ENCODE measurements at places on chromosomes 12 and 14.
A peak's percentile ranks its signal among the peaks of the same experiment; 100 is the strongest.

- no peak for DNase-seq
Observed at GRCh38 chr12:1805441-1806081, 14.8 kb upstream of the LRTM2 start.

DNA sequence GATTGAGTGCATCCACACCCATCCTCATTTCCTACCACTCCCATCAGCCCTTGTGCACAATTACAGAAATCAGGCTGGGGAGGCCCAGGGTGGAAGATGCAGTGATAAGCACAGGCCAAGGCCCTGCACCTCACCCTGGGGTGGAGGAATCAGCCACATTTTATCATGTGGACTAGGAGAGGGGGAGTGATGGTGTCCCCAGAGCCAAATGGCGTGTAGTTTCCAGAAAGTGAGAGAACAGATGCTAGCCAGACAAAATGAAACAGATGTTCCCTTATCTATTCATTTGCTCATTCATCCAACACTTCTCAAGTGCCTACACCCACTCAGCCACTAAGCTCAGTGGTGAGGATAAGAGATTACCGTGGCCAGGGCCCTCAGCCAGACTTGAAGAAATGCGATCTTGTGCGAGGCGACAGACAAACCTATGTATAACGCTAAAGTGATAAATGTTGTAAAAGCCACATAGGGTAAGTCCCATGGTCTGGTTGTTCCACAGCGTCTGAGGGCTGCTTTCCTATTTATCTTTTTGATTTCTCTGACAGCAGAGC, 93.6 kb downstream of the STAB2 start:
- no peak for DNase-seq

GRCh38 chr14:104937161-104937560, 12.5 kb downstream of the PLD4 start:
- no peak for DNase-seq

DNA sequence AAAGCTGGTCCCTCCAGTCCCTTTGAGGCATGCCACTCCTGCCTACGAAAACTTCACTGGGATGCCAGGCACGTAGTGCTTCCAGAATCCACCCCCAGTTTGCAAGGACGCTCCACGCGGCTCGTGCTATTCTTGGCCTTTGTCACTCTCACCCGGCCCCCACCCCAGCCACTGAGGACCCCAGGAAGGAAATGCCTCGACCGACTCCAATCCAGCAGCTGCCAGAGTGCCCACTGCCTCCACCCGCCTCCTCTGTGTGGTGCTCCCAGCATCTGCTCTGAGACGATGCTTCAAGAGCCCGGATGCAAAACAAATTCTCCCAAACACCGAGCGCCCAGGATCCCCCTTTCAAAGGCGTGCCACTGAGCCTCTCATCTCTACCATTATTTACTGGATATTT, 123.9 kb downstream of the RFLNA start:
- no peak for DNase-seq

GRCh38 chr14:51242545-51243490, 2.8 kb downstream of the TMX1 start:
- DNase-seq, result no peak

GRCh38 chr12:133046698-133047097, 9.4 kb downstream of the ZNF84 start:
- DNase-seq, result no peak

DNA sequence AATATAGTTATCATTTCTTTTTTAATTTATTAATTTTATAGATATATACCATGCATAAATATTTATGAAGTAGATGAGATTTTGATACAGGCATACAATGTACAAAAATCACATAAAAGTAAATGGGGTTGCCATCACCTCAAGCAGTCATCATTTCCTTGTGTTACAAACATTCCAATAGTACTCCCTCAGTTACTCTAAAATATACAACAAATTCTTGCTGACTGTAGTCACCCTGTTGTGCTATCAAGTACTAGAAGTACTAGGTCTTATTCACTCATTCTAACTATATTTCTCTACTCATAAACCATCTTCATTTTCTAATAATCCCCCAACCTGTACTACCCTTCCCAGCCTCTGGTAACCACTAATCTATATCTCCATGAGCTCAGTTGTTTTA, 432.6 kb upstream of the SYT1 start:
- no peak for DNase-seq

DNA sequence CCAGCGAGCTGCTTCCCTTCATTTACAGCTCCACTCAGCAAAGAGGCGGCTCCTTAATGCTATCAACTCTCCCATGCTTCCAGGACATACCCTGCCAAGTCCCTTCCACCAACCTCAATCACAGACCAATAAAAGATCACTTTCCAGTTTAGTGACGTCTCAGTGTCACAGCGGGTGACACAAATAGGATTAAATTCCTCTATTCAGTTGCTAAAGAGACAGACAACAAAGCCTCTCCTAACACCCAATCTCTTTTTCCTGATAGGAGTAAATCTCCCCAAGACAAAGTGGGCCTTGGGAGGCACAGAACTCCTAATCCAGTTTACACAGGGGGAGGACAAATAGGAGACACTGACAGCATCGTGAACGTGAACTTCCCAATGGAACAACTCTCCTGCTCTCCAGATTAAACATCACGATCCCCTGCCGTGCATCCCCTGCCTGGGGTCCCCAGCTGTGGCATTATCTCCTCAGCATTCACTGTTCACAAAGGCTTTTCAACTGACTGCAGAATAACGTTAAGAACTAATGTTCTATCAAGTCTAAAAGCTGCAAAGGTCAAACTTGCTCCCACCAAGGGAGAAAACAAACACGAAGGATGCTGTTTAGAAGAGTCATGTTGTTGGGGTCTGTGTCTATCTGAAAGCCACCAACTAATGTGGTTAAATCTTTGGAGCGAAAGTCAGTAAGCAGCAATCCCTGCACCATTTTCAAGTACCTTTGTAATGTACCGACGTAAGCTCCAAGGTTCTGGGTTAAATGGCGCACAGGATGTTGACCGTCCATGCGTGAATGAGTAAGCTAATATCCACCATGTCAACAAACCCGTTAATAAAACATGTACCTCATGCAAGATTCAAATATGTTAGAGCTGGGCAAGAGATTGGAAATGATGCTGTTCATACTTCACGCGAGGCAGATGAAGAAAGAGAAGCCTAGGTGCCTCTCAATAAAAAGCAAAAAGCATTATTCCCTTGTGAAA, 31.5 kb downstream of the TMEM132D start:
- DNase-seq, result no peak

DNA sequence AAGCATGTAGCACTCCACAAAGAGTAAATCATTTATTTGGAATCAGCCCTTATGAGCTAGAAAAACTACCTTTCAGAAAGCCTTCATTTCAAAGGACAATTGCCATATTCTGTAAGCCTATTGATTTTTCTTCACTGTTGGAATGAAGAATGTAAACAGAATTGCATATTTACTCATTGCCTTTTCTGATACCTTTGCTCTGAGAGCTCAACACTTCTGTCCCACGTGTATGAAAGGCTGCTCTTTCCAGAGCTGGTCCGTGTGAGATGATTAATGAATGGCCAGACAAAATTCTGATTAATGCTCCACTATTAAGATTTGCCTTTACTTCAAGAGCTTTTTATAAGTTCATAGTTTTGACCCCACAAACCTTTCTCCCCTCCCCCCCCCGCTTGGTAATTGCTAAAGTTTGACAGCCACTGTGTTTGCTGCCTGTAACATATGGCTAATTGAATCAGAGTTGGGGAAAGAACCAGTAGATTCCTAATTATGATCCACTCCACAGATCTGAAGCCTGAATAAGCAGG, 63.0 kb upstream of the PLEKHA5 start:
- DNase-seq, result peak; percentile 89

Measured in HepG2 (cell line).